ENCODE measurements at places on chromosomes 1 and 21. TPM values are rescaled to one million over a fixed set of nuclear protein-coding genes. Genes with fewer than 3 reads are reported as not detected.

LYPD8 gene
- not detected for total RNA-seq

CACYBP gene
- 63.7 TPM for total RNA-seq

GRCh38 chr21:37758982-37759381, 157.3 kb downstream of the KCNJ6 start:
- peaks cover 34% of the 10 kb centered on the region for H3K27me3 ChIP-seq
- H3K36me3 ChIP-seq: no peaks in the 10 kb centered on the region
- DNase-seq: no peak
- H3K4me3 ChIP-seq: no peak overlapping the region

DNA sequence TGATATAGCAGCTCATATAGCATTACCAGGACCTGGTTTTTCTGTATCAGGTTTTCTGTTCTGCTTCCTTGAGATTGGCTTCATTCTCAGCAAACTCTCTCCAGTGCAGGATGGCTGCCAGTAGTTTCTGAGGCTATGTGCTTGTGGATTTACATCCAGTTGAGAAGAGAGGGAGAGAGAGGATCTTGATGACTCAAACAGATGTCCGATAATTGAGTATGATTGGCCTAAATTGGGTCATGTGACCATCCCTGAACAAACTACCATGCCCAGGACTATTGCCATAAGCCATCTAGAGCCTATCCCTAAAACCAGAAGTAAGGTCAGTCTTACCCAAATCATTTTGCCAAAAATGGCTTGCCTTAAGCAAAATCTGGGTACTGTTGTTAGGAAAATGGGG, 18.1 kb upstream of the PSMA5 start:
- DNase-seq: no peak
- H3K36me3 ChIP-seq: no peaks in the 10 kb centered on the region
- peaks cover 14% of the 10 kb centered on the region for H3K4me1 ChIP-seq
- no peak overlapping the region for H3K27ac ChIP-seq
- no peak overlapping the region for H3K4me3 ChIP-seq

DNA sequence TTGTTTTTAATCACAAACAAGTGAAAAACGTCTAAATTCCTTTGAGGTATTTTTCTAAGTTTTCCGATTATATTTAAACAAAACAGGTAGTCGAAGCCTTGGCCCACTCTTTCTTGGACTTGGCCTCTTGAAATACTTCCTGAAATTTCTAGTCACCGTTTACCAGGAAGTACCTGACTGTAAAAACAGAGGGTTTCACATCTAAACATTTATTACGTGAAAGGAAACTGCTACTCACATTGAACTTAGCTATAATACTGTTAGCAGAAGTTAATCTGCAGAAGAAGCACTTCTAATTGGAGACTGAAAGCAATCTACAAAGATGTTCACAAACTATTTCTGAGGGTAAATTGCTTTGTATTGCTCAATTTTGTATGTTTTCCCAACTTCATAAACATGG, 526.0 kb upstream of the ADGRL4 start:
- no peak overlapping the region for H3K4me3 ChIP-seq
- H3K27me3 ChIP-seq: no peaks in the 10 kb centered on the region
- DNase-seq: no peak
- H3K36me3 ChIP-seq: no peaks in the 10 kb centered on the region
- no peak overlapping the region for H3K27ac ChIP-seq

- no peak overlapping the region for H3K4me3 ChIP-seq
- DNase-seq: no peak
- H3K36me3 ChIP-seq: no peaks in the 10 kb centered on the region
- H3K4me1 ChIP-seq: no peaks in the 10 kb centered on the region
Measured at GRCh38 chr1:65825741-65826140, 33.0 kb downstream of the PDE4B start.

Measured in mesothelial cell of epicardium (in vitro differentiated cells).